Hepatocyte (in vitro differentiated cells): ENCODE measurements at places on chromosomes 11 and 22. TPM values are rescaled to one million over a fixed set of nuclear protein-coding genes. Genes with fewer than 3 reads are reported as not detected.

OR4A16 gene
- not detected in 2 replicates for total RNA-seq

MYEOV gene
- total RNA-seq, result not detected in 2 replicates

RASD2 gene
- total RNA-seq, result 0.88 and 1.3 TPM in 2 replicates

DNA sequence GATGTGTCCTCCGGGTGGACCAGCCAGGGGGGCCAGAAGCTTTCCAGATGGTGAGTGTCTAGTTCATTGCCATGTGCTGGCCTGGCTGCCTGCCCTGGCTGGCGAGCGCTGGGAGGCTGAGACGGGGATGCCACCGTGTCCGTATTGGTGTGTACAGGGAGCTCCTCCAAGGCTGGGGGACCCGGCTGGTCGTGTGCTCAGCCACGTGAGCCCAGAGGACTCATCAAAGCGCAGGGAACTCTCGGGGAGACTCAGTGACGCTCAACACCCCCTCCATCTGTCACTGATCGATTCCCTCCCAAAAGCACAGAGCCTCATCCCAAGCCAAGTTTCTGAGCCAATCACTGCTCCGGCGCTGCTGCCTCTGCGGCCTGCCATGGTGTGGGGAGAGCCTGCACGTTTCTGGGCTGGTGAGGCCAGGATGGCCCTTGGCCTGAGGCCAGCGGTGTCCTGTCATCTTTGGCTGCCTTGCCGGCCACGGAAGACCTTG lies 423.7 kb downstream of the SHANK2 start:
- no peak for DNase-seq

- DNase-seq, result peak; percentile 32
These were observed 103.5 kb upstream of the OR5AK2 start for GRCh38 chr11:56885177-56885576.

DNA sequence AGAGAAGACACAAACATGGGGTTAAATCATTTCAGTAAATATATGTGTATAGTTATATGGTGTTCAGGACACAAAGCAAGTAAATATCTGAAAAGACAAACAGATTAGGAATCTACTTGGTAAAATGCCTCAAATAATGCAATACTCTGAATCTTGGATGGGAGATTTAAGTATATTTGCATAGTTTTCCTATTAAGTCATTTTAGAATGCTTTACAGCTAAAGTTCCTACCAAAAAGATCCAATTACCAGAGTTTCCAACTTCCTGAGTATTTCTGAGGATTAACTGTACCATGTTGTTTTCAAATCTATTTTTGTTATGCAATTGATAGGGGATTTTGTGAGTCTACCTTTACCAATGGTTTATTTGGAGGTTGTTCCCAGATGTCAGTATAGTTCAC lies 424.4 kb upstream of the CCDC179 start:
- DNase-seq, result no peak

DNA sequence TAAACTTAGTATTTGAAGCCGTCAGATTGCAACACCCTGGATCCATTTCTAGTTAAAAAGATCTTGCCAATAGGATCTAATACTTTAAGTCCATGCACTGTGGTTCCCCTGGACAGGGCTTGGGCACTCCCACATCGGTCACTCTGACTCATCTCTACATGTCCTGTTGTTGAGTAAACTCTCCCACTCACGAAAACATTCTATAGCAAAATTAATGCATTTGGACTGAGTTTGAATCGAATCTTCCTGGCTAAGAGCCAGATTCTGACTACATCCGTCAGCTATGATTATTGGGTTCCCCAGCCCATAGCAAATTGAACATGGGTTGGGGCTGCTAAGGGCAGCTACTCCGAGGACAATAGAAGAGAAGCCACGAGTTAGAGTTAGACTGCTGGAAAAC lies 182.1 kb upstream of the SORL1-AS1 start:
- DNase-seq, result no peak

DNA sequence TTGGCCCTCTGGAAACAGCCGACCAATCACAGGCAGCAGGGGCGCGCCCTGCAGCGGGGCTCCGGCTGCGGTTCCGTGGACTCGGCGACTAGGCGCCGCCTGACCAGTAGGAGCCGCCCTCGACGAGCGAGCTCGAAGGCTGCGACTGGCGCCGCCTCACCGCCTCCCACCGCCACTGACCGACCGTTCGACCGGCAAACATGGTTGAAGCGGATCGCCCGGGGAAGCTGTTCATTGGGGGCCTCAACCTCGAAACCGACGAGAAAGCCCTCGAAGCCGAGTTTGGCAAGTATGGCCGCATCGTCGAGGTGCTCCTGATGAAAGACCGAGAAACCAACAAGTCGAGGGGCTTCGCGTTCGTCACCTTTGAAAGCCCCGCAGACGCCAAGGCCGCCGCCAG lies at the start of gene RBMXL2:
Gene RBMXL2, plus strand, starts transcription at position 78 of the 400 bp plus-strand sequence. Its CDS starts 123 bp downstream, at position 201.
- no peak for DNase-seq

DNA sequence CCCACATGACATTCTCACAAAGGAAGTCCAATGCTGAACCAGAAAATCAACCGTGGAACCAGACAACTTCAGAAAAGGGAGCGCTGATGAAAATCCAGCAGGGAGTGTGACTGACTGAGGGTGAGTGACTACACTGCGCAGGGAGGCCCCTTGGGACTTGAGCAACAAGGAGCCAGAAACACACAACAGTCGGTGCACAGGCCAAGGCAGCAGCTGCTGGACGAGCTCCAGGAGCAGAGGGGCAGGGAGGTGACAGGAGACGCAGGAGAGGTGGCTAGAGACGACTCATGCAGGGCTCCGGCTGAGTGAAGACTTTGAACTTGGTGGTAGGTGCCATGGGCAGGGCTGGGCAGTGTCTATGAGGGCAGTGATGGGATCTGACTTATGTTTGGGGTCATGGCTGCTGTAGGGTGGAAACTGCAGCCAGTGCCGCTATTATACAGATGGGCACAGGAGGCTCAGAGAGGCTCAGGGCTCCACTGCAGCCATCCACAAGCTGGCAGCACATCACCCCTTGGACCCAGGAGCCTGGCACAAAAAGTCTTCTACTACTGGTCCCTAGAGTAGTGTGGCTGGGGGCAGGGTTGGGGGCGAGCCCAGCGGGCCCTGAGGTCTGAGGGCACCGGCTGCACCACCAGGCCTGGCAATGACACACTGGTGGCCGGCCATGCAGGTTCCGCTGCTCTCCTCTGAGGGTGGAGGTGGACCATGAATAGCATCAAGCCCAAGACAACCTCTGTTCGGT lies 10.3 kb upstream of the FADD start:
- DNase-seq, result no peak

GRCh38 chr22:48334971-48335370 lies 1492.7 kb downstream of the BRD1 start:
- DNase-seq, result no peak

DNA sequence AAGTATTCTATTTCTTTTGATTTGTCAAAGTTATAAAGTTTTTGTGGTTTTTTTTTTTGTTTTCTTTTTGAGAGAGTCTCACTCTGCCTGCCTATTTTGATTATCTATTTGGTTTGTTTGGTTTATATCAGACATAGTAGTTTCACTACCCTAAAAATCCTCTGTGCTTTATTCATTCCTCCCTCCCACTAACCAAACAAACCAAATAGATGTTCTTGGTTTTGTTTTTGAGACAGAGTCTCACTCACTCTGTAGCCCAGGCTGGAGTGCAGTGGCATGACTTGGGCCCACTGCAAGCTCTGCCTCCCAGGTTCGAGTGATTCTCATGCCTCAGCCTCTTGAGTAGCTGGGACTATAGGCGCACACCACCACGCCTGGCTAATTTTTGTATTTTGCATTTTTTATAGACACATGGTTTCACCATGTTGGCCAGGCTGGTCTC lies 67.9 kb downstream of the ENTHD1 start:
- DNase-seq, result no peak

- peak; percentile 26 for DNase-seq
These were observed 588.4 kb downstream of the OPCML start for GRCh38 chr11:132943706-132944568.

GRCh38 chr22:36687516-36687915 lies 16.0 kb downstream of the CACNG2 start:
- no peak for DNase-seq

DNA sequence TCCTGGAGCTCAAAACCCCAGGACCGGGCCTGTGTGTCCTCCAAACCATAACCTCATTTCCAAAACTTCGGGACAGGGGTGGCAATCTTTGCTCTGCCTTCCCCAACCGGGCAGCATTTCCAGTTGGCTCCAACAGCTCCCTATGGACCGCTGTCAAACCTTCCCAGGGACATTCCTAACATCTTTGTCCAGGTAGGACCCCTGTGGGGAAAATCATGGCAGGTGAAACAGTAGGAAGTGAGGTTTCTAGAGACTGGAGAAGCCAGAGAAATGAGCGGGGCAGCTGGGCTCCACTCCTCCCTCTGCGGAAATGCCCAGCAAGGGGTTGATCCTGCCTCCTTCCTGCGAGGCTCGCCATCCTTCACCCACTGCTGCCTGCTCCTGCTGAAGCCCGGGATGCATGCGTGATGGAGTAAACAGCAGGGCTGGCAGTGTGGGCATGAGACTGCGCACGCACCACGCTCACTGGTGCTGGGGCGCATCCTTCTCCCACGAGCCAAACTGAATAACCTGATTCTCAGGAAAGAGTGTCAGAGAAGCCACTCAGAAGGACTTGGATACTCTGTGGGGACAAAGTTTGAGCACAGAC lies 136.4 kb downstream of the BUD13 start:
- DNase-seq, result no peak
